ENCODE measurements at places on chromosomes 1 and 21.

DNA sequence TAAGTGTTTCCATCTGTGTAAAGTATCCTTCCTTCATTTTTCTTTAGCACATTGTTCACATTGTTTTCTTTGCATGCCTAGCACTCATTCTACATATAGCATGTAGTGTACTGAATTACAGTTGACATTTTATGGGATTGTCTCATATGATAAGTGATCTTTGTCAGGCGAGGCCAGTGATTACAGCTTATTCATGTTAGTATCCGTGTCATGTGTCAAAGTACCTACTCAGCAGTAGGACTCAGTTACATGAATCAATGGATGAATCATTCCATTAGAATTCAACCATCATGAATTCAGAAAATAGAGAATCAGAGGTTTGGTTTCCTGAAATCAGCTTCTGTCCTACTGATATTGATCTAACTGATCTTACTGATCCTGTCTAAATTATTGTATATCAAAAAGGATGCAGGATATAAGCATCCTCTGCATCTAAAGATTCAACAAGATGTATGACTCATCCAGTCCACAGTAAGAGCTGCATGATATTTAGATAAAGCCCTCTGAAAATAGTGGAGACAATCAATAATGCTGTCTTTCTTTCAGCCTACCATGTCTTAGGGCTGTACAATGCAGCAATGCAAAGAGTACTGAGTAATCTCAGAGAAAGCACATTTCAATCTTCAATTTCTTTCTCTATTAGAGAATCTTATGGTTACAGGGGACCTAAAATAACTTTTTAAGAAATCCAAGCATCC, 20.7 kb upstream of the HRNR start:
- DNase-seq, result peak; percentile 8

DNA sequence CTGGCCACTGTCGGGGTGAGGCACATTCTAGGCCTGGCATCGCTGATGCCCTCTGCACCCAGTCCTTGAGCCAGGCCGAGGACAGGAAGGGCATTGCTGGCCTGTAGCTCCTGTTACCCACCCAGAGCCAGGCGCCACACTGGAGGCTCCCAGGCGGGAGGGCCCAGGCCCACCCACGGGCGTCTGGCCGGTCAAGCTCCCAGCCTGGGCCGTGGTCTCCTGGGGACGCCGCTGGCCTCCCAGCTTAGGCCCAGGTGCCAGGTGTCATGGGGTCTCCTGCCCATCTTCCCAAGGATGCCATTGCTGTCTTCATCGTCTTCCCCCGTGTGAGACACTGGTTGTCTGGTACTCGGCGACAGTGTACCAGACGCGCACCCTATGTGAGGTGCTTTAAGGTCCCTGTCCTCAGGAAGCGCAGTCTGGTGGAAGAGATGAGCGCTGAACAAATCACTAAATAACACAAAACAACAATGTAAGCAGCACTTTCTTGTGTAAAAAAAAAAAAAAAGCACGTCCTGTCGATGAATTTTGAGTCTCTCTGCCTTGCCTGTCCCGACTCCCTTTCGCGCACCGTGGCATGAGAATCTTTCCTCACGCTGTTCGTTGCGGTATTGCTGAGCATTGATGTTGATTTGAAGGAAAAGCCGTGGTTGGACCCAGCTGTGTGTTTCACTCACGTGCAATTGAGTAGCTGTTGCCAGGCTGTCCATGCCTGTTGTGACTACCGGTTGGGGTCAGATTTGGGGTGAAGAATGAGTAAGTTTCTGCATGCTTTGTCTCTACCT, 27.0 kb upstream of the TRAPPC10 start:
- DNase-seq, result peak; percentile 19

DNA sequence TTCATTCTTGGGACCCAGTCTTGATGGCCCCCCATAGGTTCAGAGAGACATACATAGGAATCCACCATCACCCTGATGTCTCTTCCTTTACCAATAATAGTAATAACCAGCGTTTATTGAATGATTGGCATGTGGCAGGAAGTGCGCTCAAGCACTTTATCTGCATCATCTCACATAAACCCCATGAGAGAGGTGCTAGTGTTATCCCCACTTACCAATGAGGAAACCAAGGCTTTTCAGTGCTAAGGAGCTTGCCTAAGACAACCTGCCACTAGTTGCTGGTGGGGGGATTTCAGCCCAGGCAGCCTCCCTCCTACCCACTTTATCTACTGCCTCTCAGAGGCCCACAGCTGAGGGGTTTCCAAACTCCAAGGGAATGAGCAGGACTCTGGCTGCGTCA, 7.7 kb downstream of the LGR6 start:
- DNase-seq, result no peak

DNA sequence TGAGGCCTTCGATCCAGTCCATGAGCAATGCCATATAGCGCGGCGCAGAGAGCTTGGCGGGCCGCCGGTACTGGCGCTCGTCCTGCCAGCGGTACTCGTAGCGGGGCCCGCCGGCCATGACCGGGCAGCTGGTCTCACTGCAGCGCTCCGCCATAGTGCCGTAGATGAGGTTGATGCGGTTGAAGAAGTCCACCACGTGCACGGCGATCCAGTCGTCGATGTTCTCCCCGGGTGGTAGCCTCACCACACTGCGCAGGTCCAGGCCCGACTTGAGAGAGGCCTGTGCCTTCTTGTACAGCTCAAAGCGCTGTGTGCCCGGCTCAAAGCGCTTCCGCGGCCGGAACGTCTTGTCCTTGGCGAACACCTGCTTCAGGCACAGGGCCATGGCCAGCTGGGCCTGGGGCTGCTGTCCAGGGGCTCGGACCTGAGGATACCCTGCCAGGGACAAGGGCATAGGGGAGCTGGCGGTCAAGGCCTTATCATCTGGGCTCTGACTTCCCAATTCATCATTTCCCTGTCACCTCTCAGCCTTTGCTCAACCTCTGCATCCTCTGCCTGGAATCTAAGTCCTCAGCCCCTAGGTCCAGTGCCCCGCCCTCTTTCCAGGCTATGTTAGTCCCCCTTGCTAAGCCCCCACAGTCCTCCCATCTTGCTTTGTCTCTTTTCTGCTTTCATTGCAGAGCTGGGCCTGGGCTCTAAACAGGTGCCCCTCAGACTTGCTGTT, 3.5 kb downstream of the MOB3C start:
- DNase-seq, result no peak

DNA sequence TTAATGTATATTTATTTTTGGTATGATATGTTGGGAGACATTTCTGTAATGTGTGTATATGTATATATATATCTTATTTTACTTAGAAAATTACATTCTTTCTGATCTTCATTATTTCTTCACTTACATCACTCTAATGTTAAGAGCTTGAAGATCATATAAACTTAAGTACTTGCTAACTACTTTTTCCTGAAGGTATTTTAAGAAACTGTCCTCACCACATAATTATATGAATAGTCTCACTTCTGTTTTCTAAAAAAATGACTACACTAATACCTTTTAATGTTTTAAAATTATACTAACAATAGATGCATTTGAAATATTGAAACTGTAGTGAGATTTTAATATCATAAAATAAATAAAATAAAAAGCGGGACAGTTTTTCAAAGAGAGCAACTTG, 377.1 kb downstream of the LRRIQ3 start:
- no peak for DNase-seq

GRCh38 chr1:163082971-163083370, 13.8 kb downstream of the RGS4 start:
- no peak for DNase-seq

- peak; percentile 94 for DNase-seq
Observed at GRCh38 chr1:45929257-45929687, 125.9 kb downstream of the MAST2 start.

DNA sequence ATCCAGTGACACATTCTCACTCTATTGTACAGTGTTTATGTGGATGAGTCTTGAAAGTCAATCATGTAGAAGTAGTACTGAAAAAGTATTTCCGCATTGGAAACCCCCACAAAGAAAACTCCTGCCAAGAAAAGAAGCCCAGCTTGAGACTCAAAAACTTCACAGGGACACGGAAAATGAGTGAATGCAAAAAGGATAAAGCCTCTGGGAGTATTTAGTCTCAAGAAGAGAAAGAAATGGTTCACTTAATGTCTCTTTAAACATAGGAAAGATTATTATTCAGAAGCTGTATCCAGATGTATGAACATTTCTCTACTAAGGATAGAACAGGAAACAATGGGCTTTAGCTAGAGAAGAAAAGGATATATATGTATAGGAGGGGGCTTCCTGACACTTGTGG, 304.5 kb downstream of the BARHL2 start:
- no peak for DNase-seq

DNA sequence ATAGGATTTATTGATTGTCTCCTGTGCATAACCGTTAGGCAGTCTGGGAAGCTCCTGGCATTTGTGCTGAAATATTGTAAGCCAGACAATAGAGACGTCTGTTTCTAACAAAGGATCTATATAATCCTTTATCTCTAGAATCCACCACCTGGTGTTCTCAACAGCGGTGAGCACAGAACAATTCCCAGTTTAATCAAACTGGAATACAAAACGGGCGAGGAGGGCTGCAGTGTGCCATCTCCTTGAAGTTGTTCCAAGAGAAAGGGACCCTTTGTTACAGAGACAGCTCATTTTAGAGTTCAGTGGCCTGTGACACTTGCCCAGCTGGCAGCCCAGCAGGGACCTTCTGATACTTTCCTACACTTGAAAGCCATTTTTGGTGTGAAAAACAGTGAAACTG, 162.8 kb upstream of the IVNS1ABP start:
- DNase-seq, result no peak

- DNase-seq, result peak; percentile 1
Observed at GRCh38 chr1:160519642-160520435, 3.2 kb downstream of the SLAMF6 start.

GRCh38 chr1:226584164-226584563, 35.6 kb downstream of the STUM start:
- no peak for DNase-seq

DNA sequence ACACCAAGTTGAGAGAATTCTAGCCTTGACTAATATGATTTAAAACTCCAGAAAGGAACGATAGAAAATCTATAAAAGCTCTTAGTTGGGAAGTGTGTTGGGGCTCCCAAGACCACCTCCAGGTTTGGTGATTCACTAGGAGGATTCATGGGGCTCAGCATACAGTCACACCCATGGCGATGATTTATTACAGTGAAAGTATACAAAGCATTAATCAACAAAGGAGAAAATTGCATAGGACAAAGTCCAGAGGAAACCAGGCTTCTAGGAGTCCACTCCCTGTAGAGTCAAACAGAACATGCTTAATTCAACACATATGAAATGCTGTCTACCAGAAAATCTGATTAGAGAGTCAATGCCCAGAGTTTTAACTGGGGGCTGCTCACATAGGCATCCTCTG, 4.8 kb downstream of the CDCA8 start:
- DNase-seq, result no peak

DNA sequence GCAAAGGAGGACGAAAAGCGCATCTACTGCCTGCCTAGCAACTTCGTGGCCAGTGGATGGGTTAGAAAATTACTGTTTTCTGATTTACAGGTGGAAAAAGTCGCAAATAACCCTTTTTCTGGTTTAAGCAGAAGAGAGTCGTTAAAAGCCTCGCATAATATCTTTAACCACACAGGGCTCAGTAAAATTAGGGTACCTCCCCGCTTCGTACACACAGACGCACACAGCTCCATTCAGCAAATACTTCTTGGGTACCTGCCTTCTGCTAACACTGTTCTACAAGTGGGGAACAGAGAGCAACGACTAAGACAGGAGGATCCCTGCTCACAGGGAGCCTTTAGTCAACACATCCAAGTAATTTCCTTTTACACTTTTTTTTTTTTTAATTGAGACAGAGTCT, 704 bp downstream of the ALG6 start:
- DNase-seq, result peak; percentile 11

DNA sequence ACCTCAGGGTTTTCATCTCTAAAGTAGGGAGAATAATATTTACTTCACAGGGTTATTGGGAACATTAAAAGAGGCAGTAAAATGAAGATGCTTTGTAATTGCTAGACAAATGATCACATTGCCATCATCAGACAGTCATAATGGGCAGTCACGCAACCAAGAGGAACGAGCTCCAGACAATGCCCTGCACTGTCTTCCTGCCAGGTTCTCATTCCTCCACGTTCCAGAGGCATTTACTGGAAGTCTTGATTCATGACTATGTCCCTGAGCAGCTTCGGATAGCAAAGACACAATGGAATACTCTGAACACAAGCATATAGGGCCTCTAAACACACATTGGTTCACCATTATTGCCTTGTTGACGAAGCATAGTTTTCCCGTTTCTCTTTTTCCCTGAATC, 389.7 kb downstream of the NTNG1 start:
- no peak for DNase-seq

DNA sequence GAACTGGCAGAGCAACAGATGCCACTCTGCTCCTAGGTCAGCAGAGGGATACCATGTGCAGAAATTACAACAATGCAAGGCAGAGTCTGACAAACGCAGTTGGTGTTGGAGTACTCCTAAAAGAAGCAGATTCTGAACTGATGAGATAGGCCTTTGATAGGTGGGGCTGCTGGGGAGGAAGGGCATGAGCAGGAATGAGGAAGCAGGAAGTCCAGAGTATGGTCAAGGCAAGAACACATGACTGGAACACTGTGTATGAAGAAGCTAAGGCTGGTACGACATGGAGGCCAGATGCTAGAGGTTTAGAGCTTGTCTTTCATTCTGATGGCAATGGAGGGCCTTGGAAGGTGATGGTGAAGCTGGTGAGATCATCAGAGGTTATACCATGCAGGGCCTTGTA, 11.5 kb upstream of the THRAP3 start:
- DNase-seq, result no peak

DNA sequence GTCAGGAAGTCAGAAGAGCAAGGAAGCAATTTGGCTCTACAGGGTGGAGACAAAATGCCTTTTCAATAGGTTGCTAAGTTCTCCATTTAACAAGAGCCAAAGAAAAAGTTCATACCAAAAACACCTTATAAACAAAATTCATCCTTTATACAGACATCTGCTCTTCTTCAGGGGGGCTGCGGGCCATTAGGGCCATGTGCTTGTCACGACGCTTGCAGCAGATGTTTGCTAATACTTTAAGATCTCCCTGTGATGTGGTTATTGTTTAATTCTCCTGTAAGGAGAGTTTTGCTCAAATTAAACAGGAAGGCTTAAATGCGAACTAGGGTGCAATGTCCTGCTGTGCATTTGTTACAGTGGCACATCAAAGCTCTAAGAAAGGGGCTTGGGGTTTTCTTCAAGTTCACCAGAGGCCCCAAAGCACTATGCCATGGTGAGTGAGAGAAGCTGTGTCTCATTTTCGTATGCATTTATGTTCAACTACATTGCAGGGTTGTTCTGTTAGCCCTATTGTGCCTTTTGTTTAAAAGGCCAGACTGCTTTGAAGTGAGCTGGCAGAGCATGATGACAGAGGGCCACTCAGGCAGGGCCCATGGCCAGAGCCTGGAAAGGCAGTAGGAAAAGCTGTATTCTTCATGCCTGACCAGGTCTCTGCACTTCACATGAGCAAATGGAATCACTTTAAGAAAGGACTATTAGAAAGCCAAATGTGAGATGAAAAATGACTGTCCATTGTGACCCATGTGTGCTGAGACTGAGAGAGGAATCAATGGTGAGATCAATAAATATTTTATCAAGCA, 24.8 kb upstream of the NTPCR start:
- DNase-seq, result no peak

DNA sequence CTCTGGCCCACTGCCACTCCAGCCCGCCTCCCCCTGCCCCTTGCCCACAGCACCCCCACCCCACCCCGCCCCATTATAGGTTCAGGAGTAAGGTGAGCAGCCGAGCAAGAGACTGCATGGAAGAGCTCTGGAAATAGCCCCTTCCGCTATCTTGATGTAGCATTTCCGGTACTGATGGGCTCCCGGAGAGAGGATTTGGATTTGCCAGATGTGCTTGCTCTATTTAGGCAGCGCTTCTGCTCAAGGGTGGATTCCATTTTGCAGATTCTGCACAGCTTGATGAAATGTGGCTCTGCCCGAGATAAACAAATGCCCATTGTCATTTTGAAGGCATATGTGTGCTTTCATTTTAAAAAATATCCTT, 6.9 kb downstream of the TGFB2 start:
- no peak for DNase-seq

- DNase-seq, result no peak
Observed at GRCh38 chr1:25118546-25118945, 113.8 kb downstream of the SYF2 start.

Data from iris pigment epithelial cell (primary cell).